ENCODE measurements at places on chromosomes 16 and 17.

GRCh38 chr16:58128181-58128631, 975 bp downstream of the CFAP20 start:
- DNase-seq = no peak

DNA sequence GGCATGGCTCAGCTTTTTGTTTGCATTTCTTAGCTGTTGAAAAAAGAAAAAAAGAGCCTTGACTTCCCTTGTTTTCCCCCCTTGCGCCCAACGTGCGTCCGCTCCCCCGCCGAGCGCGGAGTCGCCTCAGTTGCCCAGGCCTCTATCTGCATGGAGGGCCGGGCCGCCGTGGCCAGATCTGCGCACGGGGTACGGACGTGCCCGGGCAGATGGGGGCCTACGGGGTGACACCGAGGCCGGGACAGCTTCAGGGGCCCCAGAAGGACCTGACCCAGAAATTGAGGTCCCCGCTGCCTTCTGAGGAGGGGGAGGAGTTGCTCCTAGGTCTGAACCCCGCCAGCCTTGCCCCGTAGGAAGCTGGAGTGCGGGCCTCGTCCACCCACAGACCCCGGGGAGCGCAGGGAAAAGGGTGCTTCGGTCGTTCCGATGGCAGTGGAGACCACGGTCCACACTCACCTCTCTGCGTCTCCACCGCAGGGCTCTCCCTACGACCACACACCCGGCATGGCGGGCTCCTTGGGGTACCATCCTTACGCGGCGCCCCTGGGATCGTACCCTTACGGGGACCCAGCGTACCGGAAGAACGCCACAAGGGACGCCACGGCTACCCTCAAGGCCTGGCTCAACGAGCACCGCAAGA, 1.5 kb downstream of the IRX5 start:
- DNase-seq = no peak

GRCh38 chr16:22333457-22333994, 36.3 kb downstream of the POLR3E start:
- DNase-seq = no peak

DNA sequence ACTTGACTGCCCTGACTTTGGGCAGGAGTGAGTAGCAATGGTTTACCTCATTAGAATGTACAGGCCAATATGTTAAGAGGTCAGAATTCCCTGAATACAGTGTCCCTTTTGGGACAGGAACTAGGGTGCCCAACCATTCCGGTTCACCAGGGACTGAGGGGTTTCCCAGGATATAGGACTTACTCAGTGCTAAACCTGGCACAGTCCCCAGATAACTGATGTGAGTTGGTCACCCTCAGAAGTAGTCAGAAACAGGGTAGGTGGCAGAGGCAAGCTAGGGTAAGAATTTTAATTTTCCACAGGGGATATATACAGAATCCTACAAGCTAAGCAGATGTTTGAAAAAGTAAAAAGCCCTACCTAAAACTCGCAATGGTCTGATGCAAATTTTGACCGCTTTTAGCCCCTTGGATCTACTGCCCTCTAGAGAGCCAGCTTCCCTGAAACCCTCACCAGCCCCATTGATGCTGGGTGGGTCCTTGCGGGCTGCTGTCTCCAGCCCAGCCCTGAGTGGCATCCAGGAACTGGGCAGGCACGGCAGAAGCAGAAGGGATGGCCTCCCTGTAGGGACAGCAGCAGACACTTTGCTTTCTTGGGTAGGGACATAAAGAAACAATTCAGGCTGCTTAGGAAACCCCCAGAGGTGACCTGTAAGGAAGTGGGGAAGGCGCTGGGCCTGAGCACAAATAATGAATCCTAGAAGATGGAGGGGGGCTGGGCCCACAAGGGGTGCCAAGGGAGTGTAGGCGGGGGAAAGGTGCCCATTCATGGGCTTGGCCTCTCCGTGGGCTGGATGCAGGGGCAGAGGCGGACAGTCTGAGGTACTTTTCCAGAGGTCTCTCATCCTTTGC, 434.8 kb downstream of the SLC39A11 start:
- DNase-seq = no peak

DNA sequence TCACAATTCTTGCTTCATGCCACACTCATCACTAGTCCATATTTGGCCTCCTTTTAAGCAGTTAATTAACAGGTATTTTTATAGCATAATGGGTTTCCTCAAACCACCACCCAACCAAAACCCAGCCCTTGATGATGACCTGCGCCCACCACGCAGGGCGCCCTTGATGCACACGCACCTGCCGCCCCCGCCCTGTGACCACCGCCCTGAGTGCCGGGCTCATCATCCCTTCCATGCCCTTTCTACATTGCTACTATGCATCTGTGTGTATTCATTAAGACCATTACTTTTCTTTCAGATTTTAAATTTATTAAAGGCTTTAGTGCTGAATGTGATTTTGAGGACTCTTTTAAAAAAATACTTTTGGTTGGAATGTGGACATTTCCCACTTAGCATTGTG, 204.8 kb upstream of the CHMP6 start:
- DNase-seq = no peak
